T47D (cell line): ENCODE measurements at places on chromosomes 1 and 21.

DNA sequence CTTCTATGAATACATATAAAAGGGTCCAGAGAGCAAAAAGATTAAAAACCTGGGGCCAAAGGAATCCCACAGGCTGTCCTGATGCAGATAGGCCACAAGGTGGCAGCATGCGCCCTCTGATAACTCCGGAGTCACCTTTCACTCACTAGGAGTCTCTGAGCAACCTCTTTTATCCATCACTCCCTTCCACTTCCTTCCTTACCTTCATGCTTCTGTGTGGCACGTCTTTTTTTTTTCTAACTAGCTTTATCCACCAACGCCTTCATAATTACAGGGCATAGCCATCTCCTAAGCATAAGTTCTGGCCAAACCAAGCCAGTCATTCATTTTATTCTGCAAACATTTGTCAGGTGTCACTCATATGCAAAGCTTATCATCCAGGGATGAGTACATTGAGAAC is 3.9 kb upstream of the PGLYRP4 start:
- DNase-seq, result peak; percentile 58

GRCh38 chr1:204578867-204579664 is 62.9 kb downstream of the MDM4 start:
- DNase-seq, result no peak

DNA sequence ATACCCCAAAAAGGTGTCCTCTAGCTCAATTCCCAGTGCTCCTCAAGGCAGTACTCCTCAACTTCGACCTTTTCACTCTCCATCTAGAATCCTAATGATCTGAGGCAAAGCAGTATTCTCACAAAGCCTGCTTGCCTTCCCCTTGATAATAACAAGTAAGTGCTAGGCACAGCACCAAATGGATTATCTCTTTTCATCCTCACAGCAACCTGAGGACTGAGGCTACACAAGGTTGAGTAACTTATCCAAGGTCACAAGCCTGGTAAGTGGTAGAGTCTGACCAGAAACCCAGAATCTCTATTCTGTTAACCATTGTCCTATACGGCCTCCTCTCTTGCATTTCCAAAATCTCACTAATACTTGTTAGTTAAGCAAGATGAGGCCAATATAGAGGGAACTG is 5.1 kb downstream of the SYDE2 start:
- no peak for DNase-seq

DNA sequence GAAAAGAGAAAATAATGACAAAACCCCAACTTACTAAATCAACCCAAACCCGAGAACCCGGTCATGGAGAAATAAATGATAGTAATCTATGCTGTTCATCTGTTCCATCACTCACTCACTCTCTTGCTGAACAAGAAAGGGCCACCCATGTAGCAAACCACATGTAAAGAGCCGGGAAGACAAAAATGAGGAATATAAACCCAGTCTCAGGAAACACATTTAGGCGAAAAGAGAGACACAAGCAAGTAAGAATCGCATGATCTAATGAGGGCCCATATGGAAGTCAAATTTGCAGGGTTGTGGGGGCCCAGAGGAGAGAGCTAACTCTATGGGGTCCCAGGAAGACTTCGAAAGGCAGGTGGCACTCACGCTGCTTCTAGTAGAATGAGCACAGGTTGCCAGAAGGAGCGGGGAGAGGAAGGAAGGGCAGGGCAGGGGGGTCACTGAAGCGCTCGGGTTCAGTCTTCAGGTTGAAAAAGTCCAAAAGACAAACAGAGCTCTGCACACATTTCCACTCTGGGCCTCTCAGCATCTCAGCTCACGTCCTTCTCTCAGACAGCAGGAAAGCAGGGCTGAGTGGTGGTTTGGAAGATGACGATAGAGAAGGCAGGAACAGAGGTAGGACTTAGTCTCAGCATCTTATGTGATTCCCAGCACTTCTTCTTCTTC is 142.9 kb upstream of the KRTAP19-8 start:
- DNase-seq, result no peak

DNA sequence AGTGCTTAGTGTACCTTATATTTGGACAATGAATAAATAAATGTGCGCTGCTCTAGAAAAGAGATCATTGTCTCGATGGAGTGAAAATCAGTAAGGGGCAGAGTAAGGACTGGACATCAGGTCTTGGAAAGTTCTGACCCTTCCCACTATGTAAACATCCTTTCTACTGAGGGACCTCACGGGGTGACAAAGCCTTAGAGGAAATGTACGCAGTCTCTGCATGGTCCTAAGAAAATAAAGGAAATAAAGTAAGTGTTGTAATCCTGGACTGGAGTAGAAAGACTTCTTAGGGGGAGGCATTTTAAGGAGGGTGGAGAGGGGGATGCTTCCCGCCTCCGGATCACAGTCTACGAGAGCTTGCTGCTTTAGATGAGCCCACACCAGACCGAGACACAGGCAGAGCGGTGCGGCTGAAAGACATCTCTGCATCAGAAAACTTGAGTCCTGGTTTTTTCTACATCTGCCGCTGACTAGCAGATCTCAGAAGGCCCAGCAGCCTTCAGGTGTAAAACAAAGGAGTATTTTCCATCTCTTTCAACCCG is 22.3 kb upstream of the GPR137B start:
- no peak for DNase-seq

DNA sequence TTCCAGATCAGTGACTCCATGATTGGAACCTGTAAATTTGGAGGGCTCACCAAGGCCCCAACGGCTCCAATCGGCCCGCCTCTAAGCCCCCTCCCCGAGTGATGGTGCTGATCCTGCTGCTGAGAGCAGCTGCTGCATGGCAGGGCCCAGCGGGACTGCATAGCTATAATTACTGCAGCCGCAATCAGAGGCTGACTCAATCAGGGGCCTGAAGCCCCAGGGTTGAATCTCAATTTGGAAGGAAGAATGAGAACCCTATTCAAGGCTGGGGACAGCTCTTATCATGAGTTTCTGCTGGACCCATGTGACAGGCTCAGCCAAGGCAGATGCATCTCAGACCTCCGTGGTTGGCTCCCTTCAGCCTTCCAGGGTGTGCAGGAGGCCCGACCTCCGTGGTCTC is 42.8 kb upstream of the MAGOH start:
- no peak for DNase-seq

- DNase-seq, result no peak
These were observed 105.4 kb downstream of the PTPN14 start for GRCh38 chr1:214445831-214446614.

DNA sequence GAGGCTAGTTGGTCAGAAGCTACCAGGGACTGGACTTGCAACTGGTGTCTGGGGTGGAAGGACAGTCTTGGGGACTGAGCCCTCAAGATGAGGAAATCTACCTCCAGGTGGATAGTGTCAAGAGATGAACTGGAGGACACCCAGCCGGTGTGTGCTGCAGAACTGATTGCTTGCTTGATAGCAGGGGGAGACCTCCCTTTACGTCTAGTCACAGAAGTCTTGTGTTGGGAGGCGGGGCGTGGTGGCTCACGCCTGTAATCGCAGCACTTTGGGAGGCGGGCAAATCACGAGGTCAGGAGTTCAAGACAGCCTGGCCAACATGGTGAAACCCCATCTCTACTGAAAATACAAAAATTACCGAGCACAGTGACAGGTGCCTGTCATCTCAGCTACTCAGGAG is 4.9 kb downstream of the RCC2 start:
- DNase-seq, result no peak

DNA sequence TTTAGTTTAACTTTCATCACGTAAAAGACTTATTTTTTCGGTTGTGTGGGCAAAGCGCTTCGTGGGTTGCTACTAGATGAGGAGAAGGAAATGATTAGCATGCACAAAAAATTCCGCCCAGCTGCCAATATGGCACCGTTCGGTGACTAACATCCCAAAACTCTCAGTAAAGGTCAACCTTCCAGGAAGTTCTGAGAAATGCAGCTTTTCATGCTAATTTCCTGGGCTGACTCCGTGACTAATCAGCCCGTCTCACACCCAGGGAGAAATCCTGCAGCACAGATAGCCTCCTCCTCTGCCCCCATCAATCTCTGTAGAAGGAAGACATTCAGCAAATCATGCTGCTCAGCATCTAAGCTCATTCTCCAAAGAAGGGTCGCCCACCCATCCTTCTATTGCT is 34.1 kb downstream of the TMCO4 start:
- DNase-seq, result no peak

DNA sequence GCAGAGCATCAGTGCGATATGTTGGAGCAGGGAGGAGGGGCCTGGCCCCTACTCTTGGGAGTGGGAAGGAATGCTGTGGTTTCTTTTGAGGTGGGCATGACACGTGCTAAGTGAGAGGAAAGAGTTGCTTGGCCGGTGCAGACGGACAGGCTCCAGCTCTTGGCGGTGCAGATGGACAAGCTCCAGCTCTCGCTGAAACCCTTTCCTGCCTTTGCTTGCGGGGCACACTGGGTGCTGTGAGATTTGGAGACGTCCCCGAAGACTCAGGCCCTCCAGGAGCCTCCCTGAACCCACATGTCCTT is 15.9 kb downstream of the PDXK start:
- DNase-seq, result no peak

GRCh38 chr1:59805554-59805953 is 9.2 kb upstream of the HOOK1 start:
- DNase-seq, result no peak

GRCh38 chr1:93275634-93276295 is 69.9 kb upstream of the DR1 start:
- DNase-seq, result no peak

- peak; percentile 45 for DNase-seq
These were observed 11.6 kb upstream of the OR2G2 start for GRCh38 chr1:247576514-247576913.

DNA sequence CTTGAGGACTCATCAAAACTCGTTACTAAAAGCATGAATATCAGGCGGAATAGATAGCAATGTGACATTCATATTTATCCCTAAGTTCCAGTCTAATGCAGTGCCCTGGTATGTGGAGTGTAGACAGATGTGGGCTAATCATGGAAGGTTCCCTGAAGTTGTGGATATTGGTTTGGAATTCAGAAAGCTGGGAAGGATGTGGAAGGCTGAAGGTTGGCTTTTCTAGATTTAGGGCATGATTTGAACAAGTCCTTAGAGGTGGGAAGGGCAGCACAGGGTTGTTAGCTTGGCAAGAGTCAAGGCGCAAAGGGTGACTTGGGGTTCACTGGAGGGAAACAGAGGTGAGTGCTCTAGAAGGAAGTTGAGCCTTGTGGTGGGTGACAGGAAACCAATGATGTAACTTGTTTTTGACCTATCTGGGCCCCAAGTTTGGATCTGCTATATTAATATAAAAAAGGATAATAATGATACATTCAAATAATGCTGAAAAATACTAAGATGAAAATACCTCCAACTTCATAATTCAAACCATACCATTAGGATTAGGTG is 21.9 kb downstream of the LGALS8 start:
- DNase-seq, result no peak

DNA sequence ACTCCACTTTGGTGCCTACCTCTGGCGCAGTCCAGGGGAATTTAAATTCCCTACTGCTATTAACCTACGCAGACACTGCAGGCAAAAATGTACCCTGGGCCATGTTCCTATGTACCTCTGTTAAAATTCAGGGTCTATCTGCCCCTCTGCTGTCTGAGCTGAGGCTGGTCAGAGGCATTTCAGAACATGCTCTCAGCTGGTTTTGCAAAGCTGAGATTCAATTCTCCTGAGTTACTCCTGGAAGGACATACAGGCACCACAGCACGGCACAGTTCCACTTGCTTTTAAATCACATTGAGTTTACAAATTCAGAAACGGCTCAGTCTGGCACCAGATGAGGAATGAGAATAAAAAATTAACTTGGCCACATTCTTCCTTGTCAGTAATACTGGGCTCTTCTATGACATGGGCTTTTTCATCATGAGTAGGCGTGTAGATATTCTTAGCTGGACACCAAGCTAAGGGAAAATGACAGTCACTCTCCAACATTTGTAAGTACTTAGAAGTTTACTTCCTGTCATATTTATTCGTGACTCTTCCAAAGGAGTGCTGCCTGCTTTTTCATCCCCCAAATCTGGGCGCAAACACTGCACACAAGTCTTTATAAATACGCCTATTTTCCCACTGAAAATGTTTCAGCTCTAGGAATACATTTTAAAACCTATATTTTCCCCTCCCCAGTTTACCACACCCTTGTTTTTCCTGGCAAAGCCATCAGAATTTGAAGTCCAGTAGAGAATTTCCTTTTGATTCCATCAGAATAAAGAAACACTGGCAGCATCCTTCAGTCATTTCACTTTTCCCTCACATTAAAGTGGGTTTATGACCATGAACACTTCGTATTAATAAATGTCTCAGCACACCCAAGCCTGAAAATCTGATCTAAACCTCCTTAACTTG is 1.9 kb downstream of the C1orf198 start:
- DNase-seq, result no peak

DNA sequence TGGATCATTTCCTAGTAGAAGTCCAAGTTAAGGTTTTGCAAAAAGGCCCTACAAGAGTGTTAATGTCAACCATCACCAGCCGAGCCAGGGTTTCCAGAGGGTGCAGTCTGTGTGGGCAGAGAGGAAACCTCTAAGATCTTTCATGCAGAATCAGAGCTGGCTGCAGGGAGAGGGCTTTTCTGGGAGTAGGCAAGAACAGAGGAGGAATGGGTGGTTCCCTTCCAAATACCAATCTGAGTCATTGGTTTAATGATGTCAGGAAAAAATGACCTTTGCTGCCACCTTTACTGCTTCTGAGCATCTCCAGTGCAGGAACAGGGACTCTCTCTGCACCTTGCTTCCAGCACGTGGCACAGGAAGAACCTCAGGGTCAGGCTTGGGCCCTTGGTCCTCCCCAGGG is 73.8 kb downstream of the TNR start:
- no peak for DNase-seq

- no peak for DNase-seq
These were observed 59.3 kb downstream of the SLC37A1 start for GRCh38 chr21:42572906-42573495.

- no peak for DNase-seq
These were observed 39.4 kb upstream of the ZNF496 start for GRCh38 chr1:247370786-247371732.

- no peak for DNase-seq
These were observed 7.9 kb downstream of the ZNF684 start for GRCh38 chr1:40539338-40539737.

DNA sequence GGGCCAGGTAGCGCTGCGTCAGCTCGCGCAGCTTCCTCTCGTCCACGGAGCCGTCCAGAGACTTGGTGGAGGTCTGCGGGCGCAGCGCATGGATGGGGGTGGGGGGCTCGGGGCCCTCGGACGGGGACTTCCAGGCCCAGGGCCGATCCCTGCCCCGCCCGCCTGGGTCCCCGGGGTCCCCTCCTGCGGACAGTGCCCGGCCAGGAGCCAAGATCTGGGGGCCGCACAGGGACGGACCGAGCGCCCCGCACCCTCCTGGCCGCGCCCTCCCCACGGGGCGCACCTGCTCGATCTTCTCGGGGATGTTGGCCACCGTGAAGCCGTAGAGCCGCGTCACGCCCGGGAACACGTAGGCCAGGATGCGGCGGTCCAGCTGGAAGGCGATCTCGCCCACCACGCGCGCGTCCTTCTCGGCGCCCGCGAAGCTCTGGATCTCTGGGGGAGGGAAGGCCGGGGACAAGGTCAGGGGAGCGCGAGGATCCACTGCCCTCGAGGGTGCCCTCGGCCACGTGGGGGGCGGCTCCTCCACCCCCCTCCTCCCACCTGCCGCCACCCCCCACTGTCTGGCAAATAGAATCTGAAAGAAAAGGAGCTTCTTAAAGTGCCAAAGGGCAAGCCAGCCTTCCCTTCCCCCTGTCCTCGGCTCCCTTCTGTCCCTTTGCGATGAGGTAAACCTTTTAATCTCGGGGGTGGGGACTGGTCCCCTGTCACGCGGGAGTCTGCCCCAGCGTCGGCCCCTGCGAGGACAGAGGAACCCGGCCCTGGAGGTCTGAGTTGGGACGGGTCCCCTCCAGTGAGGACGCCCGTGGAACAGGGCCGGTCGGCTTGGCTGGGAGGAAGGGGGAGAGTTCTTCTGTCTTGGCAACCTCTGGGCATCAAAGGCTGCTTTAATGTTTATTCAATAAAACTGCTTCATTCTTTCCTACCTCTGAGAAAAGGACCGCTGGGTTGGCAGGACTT is 6.5 kb upstream of the FTCD start:
- no peak for DNase-seq
